ENCODE measurements at places on chromosomes 2 and 18.

DNA sequence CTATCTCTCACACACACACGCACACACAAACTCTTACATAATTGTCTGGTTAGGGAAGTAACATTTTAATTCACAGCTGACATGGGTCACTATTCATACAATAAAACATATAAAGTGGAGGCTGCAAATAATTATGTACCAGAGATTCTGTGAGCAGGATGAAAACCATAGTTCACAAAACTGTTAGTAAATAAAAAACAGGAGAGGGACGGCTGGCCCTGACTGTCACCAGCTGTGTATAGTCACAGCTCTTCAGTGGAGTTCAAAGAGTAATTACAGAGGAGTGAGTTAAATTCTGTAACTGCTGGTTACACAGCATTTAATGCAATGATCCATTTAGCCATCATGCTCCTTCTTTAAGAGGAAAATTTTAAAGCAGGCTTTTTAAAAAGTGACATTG lies 76.9 kb downstream of the NRXN1 start:
- DNase-seq: no peak

- DNase-seq: no peak
Observed at GRCh38 chr2:48016225-48017019, 110.1 kb upstream of the FBXO11 start.

DNA sequence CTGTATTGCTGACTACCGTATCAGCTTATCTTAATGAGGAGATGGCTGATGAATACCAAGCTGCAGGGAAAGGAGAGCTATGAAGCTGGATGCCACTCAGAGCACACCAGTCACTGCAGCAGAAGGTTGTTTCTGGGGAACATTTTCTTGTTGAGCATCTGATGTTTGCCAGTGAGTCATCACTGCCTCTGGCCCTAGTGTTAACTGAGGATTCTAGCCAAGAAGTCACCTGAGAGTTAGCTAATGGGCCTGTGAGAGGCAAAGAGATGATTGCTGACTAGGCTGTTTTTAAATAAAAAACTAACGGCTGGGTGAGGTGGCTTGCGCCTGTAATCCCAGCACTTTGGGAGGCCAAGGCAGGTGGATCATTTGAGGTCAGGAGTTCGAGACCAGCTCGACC lies 37.9 kb downstream of the CCDC150 start:
- DNase-seq: no peak

GRCh38 chr18:12254136-12254819 lies at the start of gene CIDEA:
Gene CIDEA (plus strand): TSS chr18:12254361. CDS start chr18:12254384, 23 bp downstream.
- DNase-seq: no peak

DNA sequence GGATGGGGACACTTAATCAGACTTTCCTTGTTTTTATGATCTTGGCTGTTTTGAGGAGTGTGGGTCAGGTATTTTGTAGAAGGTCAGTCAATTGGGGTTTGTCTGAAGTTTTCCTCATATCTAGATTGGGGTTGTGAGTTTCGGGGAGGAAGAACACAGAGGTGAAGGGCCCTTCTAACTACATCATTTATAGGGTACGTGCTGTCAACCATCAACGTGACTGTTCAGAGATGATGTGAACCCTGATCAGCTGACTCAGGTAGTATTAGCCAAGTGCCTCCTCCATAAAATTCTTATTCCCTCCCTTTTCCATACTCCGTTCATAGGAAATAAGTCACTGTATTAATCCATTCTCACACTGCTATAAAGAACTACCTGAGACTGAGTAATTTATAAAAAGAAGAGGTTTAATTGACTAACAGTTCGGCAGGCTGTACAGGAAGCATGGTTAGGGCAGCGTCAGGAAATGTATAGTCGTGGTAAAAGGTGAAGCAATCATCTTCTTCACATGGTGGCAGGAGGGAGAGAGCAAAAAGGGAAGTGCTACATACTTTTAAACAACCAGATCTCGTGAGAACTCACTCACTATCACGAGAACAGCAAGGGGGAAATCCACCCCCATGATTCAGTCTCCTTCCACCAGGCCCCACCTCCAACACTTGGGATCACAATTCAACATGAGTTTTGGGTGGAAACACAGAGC lies 547.1 kb upstream of the LINC00305 start:
- DNase-seq: no peak

DNA sequence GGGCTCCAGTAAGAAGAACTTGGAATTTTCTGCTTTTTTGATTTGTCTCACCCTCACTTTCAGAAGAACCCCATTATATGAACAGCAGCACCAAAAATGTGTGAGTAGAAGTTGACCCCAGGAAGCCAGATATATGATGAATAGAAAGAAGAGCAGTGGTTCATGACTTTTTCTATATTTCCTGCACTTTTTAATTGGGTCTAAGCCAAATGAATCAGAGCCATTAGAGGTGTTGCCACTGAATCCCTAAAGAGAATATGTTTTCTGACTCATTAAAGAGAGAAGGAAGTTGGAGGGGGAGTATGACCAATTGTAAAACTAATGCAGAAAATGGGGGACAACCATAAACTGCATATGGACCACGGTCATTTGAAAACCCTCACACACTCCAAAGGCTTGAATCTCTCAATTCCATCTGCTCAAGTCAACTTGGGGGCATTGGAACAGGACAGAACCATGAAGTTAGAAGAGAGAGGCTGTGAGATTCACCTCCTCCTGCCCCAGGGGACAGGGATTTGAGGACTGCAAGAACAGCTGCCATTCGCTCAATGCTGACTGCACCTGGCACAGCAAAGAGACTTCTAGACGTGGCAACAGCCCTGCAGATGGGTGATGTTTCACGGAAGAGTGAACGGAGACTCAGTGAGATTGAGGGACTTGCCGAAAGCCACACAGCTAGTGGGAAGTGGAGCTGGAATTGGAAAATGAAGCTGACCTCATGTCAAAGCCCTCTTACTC lies 3.0 kb downstream of the DAPL1 start:
- no peak for DNase-seq

- DNase-seq: no peak
Observed at GRCh38 chr2:187424146-187424545, 23.9 kb downstream of the CALCRL start.

GRCh38 chr2:218863021-218863520 lies 3.5 kb downstream of the WNT6 start:
- no peak for DNase-seq

DNA sequence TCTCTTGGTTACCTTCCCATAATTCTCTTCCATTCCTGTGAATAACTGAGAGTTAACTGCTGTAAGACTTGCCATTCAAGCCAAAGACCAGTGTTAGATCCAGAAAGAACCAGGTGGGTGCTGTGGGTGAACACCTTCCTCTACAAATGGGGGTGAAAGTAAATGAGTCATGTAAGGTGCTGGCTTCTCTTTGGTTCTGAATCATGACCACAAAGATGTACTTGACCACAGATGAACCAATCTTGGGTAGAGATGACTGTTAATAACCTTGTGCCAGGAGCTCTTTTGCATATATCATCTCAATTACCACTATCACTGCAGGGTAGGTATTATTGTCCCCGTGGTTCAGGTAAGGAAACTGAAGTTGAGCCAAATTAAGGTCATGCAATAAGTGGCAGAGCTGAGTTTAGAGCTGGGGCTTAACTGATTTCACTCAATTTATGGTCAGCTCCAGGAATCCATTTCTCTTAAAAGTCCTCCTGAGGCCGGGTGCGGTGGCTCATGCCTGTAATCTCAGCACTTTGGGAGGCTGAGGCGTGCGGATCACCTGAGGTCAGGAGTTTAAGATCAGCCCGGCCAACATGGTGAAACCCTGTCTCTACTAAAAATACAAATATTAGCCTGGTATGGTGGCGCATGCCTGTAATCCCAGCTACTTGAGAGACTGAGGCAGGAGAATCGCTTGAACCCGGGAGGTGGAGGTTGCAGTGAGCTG lies 244.9 kb upstream of the CXCR4 start:
- DNase-seq: peak; percentile 22

DNA sequence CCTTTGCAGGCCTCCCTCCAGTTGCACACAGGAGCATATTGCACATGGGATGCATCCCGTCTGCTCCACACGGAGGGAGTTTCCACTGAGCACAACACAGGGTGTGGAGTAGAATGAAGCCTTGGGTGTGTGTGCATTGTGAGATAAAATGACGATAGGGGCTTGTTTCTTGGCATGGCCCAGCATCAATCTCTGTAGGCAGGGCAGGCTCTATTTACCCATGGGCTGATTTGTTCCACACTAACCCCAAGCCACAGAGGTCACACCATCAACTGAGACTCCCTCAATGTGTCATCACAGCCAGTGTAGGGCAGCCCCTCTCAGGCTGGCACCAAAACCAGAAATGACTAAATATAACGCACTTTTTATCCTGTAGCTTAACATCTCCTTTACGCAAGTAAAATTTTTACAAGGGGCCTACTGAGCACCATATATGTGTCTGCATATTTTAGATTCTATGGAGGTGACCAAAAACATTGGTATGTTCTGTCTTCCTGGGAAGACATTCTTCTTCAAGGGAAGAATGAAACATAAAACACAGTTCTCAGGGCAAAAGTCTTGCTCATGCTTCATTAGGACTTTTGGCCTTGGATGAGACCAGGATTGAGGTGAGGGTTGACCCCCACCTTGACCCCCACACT lies 2.7 kb upstream of the GKN1 start:
- DNase-seq: no peak

- peak; percentile 13 for DNase-seq
Observed at GRCh38 chr2:96427917-96428316, 77.2 kb downstream of the NEURL3 start.

- no peak for DNase-seq
Observed at GRCh38 chr2:59301466-59302402, 1060.6 kb upstream of the FANCL start.

DNA sequence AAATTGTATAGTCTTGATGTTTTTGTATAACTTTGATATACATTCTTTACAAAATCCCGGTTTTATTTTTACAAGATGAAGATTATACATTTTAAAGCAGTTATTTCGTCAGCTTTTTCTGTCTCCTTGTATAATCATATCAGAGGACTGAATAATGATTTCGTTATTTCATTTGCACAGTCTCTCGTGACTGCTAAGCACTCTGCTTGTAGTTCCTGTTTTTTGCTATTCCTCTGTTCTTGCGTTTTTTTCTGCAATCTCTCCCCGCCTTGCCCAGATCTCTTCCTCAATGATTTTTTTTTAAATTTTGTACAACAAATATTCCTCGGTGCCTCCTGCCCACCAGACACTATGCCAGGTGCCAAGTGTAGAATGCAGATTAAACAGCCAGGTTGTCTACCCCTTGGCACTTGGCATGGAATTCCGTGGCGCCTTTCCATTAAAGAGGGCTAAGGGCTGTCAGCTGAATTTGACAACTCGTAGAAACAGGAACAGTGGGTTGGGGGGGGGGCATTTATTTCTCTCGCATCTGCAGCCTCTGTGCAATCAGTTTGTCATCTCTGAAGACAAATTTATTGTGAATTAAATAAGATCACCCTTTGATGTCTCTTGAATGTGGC lies 69.6 kb downstream of the KLHL29 start:
- no peak for DNase-seq

DNA sequence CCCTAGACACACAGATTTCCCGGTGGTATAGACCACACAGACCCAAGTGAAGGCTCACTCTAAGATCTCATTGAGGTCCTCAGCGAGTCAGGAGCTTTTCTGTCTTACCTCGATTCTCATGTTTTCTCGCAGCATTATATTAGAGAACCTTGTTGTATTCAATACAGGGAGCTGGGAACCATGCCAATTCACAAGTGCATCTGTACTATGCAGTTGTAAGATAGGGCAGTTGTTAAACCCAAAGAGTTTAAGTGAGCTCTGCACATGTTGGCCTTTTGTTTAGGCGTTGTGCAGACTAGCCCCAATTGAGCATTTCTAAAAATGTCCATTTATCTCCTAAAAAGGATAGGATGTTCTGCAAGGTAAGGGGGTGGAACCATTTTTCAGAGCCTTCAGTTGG lies 59.6 kb downstream of the FEZ2 start:
- DNase-seq: no peak

GRCh38 chr2:227460070-227460485 lies 11.9 kb upstream of the AGFG1 start:
- peak; percentile 78 for DNase-seq

- DNase-seq: no peak
Observed at GRCh38 chr2:45750484-45750883, 99.0 kb downstream of the PRKCE start.

- no peak for DNase-seq
Observed at GRCh38 chr18:78758496-78758895, 221.1 kb upstream of the SALL3 start.

GRCh38 chr2:3361518-3362389 lies 15.9 kb downstream of the EIPR1 start:
- DNase-seq: no peak

DNA sequence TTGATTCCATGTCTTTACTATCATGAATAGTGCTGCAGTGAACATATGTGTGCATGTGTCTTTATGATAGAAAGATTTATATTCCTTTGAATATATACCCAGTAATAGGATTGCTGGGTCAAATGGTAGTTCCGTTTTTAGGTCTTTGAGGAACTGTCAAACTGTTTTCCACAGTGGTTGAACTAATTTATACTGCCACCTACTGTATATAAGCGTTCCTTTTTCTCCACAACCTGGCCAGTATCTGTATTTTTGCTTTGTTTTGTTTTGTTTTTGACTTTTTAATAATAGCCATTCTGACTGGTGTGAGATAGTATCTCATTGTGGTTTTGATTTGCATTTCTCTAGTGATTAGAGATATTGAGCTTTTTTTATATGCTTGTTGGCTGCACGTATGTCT lies 641.6 kb downstream of the SUCLG1 start:
- no peak for DNase-seq

GRCh38 chr2:190802129-190802528 lies 78.5 kb upstream of the GLS start:
- DNase-seq: no peak

GRCh38 chr2:145068509-145068908 lies 548.6 kb upstream of the ZEB2 start:
- DNase-seq: no peak
